ENCODE measurements at places on chromosomes 11 and 22.

GRCh38 chr11:8765294-8765693 is 82.7 kb downstream of the RPL27A start:
- peak; percentile 20 for DNase-seq

- DNase-seq: no peak
These were observed 263.9 kb downstream of the SBF2 start for GRCh38 chr11:10030122-10030490.

DNA sequence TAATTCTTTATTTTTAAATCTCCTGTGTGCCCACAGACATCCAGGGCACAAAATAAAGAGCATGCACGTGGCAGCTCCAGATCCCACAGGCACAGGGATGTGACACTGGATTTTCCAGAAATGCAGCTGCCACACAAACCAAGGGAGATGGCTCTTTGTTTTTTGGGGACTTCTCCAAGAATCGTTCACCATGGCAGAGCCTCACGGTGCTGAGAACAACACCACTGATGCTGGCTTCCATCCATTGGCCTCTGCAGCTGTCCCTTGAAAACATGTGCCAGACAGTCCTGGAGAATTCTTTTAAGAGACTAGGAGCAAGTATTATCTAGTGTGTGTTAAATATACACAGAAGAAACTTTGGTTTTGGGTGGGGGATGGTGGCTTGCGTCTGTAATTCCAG is 108.4 kb upstream of the SLC22A12 start:
- DNase-seq: no peak

DNA sequence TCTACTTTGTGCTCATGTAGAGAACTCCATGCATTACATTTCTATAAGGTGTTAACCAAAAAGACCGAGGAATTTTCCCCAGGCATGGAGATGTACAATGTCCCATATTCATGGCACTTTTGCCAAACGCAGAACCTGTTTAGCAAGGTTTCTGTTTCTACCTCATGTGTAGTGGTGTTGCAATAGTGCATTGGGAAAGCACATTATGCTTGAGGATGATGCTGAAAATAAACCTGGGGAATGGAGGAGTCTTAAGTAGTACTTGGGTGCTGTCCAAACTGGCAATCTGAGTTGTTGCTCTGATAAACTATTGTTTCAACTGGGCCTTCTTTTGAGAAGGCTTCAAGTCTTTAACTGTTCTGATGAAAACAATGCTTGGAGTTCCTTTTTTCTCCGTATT is 11.5 kb upstream of the MUC15 start:
- peak; percentile 85 for DNase-seq

- DNase-seq: no peak
These were observed 109.3 kb downstream of the MN1 start for GRCh38 chr22:27692243-27692642.

GRCh38 chr11:815675-816432 is 2.9 kb upstream of the PNPLA2 start:
- DNase-seq: no peak

GRCh38 chr11:130139401-130139800 is 20.2 kb upstream of the ST14 start:
- no peak for DNase-seq

DNA sequence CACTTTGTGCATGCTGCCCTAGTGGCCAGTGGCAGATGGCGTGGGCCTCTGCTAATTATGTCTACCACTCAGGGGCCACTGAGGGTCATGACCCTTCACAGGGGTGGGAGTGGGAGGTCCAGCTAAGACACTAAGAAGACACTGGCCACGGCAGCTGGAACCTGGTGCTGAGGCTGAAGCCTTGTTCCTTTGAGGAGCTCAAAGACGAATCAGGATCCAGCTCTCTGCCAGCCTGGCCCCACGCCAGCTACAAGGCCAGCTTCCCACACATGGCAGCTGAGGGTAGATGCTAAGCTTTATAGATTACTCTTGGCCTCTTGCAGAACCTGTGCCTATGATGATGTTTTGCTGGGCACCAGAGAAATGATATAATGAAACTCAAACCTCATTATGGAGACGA is 226.3 kb downstream of the DSCAML1 start:
- no peak for DNase-seq

DNA sequence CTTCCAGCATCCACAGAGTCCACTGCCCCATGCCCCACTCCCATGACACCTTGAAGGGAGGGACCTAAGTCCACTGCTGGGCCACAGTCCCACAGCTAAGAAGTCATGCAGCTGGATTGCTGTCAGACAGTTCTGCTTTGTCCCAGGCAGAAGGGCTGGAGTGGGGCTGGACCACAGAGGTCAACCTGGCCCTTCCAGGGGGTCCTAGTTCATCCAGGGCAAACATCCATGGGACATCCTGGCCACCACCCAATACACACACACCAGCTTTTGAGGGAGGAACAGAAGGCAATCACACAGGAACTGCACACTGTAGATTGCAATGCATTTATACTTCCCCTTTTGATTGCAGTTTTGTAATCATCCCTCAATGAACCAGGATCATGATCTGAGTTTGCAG is 11.3 kb upstream of the APOL4 start:
- DNase-seq: no peak

GRCh38 chr22:29031227-29032011 is 30.2 kb downstream of the C22orf31 start:
- DNase-seq: peak; percentile 95

DNA sequence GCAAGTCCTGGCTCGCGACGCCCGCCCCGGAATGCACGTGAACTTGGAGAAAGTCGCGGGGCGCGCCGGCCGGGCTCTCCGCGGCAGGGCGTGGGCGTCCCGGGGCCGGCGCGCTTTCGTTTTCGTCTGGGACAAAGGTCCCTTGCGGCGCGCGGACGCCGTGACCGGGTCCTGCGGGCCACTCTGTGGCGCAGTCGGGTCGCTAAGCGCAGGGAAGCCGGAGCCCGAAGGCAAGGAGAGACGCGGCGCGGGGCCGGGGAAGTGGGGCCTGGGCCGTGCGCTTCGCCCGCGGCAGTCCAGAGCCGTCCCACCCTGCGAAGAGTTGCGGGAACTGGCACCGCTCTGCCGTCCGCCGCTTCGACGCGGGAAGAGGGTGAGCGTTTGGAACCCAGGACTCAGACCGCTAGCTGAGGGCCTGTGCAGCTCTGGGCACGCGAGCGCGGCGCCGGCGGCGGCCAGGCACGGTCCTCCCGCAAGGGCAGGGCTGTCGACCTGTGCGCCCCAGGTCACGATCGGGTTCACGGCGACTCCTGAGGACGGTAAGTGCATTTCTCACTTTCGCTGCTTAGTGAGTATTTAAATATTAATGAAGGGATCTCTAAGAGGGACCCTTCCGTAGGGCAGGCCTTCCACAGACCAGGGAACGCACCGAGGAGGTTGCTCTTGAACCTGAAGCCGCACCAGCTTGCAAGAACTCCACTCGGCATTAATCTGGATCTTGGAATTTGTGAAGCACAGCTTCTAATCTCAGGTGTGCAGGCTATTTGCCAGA is 78.0 kb upstream of the PPARA start:
- DNase-seq: no peak

GRCh38 chr11:26149585-26149984 is 182.3 kb upstream of the ANO3 start:
- DNase-seq: no peak

DNA sequence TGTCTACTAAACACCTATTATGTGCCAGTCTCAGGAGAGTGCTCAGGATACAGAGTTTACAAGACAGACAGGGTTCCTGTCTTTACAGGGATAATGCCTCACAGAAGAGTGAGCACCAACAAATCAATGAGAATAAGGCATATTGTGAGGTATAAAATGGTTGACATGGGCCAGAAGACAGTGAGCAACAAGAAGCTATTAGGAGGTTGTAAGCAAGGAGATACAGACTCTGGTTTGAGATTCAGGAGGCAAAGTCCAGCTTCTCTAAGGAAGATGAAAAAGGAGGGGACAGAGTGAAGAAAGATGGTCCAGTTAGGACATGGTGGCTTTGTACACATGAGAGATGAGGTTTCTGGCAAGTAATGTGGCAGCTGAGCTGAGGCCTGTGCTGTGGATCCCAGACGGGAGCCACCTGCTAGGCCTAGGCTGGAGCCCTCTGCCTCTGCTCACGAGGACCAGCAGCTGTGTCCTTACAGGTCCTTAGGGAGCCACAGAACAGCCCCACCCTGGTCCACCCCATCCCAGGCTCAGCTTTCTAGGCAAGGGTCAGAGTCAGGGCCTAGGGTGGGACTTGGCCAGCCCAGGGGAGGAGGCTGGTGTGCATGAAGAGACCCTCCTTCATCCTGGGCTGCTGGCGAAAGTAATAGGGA is 110.5 kb downstream of the ZNF280B start:
- DNase-seq: no peak

GRCh38 chr11:132114185-132114584 is 743.8 kb downstream of the NTM start:
- DNase-seq: no peak

GRCh38 chr11:101327908-101328307 is 198.3 kb upstream of the PGR start:
- DNase-seq: no peak

- no peak for DNase-seq
These were observed 46.4 kb upstream of the EED start for GRCh38 chr11:86198139-86198538.

DNA sequence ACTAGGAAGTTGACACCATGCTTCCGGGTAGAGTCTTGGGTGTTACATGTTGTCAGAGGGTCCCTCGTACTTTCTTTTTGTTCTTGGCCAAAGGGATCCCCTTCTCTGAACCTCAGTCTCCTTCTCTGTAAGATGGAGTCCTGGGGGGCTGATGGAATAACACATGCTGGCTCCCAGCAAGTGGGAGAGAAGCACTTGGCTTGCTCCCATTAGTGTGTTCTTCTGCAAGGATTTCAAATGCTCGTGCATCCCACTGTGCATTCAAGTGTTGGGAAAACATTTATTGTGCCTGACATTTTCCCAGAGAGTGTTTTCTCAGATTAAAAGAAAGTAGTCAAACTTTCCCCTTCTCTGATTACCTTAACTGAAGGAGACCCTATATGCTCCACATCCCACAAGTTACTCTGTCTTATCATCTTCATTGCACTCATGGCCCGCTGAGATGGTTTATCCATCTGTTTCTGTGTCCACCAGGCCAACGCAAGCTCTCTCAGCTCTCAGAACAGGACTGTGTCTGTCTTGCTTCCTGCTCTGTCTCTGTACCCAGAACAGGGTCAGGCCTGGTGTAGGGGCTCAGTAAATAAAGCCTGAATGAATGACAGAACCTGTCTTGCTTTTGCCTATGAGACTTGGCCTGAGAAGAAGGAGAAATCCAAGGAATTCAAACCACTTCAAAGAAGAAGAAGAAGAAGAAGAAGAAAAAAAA is 16.0 kb upstream of the TIMP3 start:
- no peak for DNase-seq

- no peak for DNase-seq
These were observed 33.5 kb upstream of the FCHSD2 start for GRCh38 chr11:73175551-73176144.

GRCh38 chr11:39461066-39461465 is 1998.4 kb downstream of the LRRC4C start:
- DNase-seq: no peak

DNA sequence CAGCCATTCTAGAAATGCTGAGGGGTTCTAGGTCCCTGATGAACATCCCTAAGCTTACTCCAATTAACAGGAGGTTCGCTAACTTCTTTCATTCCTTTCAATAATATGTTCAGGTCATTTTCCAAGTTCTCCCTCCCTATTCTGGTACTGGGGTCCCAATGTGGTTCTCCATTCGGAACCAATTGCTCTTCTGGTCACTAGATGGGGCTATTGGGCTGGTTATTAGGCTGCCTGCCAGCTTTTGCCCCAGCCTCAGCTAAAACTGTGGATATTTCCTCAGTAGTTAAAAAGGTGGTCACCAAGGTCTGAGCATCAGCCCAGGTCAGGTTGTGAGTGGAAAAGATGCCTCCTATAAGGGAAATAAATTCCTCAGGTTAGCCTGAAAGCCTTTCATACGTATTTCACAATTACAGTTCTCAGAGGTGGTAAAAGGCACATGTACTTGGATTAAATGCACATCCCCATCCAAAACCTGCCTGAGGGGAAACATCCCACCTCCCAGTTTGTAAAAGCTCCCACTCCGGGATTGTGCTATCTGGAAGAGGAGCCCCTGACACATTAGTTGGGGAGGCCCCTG is 161.1 kb upstream of the CCDC179 start:
- no peak for DNase-seq

DNA sequence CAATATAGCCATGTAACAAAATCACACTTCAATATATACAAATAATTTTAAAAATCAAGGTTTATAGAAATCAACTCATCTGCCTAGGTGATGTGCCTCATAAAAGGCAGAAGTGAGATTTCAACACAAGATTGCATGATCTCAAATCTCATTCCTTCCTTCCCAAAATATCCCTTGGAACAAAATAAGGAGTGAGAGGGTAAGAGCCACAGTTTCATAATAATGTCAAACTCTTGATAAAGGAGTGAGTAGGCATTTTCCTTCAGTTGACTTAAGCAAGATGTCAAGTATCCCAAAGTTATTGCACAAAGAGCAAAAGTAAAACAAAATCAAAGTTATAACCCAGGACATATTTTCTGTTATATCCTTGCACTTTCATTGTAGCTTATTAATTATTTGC is 81.3 kb downstream of the C22orf31 start:
- no peak for DNase-seq

DNA sequence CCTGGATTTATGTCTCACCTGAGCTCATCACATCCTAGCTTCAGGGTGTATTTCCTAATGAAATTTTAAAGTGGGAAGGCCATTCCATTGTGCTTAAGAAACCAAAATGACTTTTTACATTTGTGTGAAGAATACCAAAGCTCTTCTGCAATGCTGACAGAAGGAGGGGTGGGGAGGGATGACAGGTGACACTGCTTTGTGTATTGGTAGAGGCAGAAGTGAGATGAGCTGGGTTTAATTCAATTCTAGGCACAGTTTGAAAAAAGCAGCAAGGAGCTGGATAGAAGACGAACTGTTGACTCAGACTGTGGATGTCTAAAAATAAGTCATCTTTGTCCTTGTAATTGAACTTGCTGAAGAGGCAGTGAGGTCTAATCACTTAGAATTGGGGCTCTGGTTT is 710.3 kb upstream of the KIRREL3 start:
- no peak for DNase-seq

GRCh38 chr11:114077482-114078305 is 18.2 kb downstream of the ZBTB16 start:
- DNase-seq: no peak

DNA sequence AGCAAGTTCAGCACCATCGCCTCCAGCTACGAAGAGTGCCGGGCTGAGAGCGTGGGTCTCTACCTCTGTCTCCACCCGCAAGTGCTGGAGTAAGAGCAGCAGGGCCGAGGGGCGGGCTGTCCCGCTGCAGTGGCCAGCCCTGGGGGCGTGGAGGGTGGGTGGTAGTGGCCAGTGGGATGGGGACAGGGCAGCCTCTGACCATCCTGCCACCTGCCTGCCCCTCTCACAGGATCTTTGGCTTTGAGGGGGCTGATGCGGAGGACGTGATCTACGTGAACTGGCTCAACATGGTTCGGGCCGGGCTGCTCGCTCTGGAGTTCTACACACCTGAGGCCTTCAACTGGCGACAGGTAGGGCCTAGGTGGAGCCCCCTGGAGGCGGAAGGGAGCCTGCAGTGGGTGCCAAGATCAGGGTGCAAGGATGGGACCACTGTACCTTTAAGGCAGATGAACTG is 15.0 kb upstream of the BBS1 start:
- DNase-seq: no peak

GRCh38 chr11:26134481-26135355 is 197.2 kb upstream of the ANO3 start:
- no peak for DNase-seq

Measured in skeletal muscle cell (primary cell).